ENCODE measurements at places on chromosomes 2 and 18.

DNA sequence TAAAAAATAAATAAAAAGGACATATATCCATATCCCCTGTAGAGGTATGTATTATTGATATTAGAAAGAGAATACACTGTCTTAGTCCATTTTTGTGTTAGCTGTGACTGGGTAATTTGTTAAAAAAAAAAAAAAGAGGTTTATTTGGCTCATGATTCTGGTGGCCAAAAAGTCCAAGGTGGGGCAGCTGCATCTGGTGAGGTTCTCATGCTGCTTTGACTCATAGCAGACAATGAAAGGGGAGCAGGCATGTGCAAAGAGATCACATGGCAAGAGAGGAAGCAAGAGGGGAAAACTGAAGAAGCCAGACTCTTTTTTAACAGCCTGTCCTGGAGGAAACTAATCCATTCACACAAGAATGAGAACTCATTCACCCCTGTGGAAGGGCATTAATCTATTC is 101.6 kb upstream of the MAP4K3 start:
- DNase-seq = no peak

- no peak for DNase-seq
Measured at GRCh38 chr2:188984680-188985079, 10.5 kb downstream of the COL3A1 start.

DNA sequence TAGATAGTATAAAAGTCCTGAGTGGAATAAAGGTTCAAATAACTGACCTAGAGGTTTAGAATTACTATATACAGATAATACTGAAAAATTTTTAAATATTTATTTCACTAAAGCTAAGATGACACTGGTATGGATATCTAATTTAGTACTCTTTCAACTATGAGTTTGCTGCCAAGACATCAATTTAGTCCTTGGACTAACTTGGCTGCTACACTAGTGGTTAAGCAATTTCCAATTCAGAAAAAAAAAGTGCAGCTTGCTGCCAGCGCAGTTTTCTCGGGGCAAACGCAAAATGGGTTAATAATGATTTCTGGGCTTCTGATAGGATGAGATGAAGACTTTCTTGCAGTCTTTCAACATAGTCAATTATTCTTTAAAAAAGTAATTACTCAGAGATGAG is 10.8 kb downstream of the BUB1 start:
- no peak for DNase-seq

DNA sequence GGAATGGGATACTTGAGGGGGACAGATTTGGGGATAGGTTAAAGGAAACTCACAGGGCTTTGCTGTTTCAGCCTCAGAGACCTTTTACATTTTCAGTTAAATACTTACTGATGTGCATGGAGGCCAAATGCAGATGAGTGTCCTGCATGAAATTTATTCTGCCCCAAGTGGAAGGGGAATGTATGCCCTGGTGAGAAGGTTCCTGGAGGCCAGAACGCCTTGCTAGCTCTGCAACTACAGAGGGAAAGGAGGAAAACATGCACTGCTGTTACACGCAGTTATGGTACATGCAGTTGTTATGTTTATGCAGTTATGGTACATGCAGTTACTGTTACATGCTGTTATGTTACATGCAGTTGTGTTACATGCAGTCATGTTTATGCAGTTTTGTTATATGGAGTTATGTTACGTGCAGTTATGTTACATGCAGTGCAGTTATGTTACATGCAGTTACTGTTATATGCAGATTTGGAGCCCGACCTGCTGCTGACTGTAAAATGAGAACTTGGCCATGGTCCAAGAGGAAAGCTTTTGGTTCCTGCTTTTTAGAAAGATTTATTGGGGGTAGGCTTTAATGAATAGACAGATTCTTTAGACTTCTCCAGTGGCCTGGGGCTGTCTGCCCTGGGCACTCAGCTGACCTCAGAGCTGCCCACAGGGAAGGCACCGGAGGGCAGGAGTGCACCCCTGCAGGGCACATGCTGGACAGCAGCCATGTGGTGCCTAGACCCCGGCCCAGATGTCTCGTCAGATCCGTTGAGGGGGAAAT is 84.1 kb downstream of the LDLRAD4 start:
- DNase-seq = no peak

DNA sequence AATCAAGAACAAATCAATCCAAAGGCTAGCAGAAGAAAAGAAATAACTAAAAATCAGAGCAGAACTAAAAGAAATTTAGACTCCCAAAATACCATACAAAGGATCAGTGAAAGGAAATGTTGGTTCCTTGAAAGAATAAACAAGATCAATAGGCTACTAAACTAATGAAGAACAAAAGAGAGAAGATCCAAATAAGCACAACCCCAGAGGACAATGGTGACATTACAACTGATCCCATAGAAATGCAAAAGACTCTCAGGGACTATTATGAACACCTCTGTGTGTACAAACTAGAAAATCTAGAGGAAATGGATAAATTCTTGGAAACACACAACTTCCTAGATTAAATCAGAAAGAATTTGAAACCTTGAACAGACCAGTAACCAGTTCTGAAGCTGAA is 1186.9 kb downstream of the LRP1B start:
- DNase-seq = no peak

GRCh38 chr2:105437708-105438103 is 38.9 kb upstream of the FHL2 start:
- no peak for DNase-seq

GRCh38 chr2:8234757-8235374 is 447.0 kb upstream of the ID2 start:
- no peak for DNase-seq

All from progenitor cell of endocrine pancreas (in vitro differentiated cells).